ENCODE measurements at places on chromosomes 12 and 14.

- DNase-seq = no peak
Observed at GRCh38 chr14:95240859-95241813, 78.6 kb downstream of the CLMN start.

DNA sequence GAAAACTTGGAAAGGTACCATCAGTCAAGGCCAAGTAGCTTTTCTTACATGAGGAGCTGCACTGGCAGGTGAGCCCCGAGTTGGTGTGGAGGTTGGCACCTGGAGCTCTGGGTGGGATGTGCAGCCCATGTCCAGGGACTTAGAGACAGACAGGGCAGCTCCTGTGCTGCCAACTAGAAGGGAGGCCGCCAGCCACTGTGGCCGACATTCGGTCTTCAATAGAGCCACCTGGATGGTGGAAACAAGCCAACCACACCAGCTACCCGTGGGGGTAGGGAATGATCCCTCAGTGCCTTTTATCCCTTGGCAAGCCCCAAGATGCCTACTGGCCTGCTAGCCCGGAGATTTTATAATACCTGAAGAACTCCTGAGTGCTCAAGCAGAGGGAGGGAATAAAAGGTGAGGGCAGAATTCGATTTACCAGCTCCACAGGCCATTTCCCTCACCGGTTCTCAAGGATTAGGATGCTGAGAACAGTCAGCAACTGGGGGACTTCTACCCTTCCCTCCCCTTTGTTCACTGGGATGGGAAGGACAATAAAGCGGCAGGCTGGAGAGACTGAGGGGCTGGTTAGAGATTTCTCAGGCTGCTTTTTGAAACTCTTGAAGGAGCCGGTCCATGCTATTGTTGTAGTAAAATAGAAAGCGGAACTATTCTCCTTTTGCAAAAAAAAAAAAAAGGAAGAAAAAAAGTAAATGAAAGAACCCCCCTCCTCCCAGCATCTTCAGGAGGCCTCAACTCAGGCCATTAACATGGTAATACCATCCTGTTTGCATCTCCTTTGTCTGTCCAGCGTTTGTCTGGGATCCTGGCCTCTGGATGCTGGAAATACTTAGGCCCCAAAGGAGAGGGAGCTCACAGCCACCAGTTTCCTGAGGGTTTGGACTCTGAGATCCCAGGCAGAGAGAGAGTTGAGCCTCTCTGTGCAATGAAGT is 321.6 kb downstream of the ZFP36L1 start:
- no peak for DNase-seq

DNA sequence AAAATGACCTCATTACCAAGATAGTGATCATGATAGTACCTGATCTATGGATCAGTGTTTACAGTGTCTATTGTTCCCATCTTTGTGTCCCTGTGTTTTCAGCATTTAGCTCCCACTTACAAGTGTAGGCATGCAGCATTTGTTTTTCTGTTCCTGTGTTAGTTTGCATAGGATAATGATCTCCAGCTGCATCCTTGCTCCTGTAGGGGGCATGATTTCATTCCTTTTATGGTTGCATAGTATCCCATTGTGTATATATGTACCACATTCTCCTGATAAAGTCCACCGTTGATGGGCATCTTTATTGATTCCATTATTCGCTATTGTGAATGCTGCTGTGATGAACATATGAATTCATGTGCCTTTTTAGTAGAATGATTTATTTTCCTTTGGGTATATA is 215.4 kb upstream of the NAV3 start:
- no peak for DNase-seq

DNA sequence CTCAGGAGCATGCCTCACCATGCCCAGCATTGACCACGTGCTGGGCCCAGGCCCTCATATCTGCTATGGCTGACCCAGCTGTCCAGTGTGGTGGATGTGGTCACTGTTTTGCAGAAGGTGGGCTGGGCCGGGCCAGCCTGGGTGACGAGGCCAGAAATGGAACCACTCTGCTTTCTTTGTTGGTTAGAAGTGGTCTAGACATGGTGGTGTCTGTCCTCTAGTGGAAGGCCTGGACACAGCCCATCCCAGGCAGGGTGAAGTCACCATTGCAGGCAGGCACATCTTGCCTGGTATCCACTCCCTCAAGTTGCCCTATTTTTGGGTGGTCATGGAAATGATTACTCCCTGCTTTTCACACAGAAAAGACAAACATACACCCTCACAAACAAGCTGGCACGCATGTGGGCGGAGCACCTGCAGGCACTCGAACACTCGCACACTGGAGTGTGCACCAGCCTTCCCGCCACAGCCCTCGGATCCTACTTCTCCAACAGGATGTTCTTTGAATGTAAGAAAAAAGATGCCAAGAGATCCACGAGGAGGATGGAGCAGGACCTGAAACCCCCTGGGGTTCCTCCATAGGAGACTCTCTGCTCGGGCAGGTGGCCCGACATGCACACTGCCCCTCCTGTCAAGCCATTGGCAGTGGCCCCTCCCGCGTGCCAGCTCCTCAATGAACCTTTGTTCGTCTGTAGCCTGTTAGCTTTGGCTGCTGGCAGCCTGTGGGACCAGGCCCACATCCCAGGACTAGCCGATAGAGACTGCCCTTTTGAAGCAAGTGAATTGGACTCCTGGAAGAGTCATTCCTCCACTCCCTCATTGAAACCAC is 38.4 kb downstream of the MLXIP start:
- no peak for DNase-seq

GRCh38 chr12:124452576-124453331 is 114.7 kb downstream of the NCOR2 start:
- DNase-seq = no peak

DNA sequence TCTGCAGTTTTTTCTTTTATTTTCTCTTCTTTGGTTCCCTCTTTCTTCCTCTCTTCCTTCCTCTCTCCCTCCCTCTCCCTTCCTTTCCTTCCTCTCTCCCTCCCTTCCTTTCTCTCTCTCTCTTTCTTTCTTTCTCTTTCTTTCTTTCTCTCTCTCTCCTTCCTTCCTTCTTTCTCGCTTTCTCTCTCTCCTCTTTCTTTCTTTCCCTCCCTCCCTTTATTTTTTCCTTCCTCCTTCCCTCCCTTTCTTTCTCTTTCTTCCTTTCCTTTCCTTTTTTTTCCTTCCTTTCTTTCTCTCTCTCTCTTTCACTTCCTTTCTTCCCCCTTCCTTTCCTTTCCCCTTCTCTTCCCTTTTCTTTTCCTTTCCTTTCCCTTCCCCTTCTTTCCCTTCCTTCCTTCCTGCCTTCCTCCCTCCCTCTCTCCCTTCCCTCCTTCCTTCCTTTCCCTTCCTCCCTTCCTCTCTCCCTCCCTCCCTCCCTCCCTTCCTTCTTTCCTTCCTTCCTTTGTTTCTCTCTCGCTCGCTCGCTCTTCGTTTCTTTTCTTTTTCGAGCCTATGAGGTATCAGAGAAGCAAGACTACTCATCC is 13.7 kb downstream of the CFAP54 start:
- DNase-seq = no peak

GRCh38 chr14:99803803-99804202 is 10.6 kb downstream of the EML1 start:
- DNase-seq = no peak

- no peak for DNase-seq
Observed at GRCh38 chr12:50117057-50117622, 5.1 kb downstream of the COX14 start.

- no peak for DNase-seq
Observed at GRCh38 chr12:132362996-132363660, 33.7 kb upstream of the GALNT9 start.

GRCh38 chr12:72839696-72840095 is 567.5 kb downstream of the TRHDE start:
- no peak for DNase-seq

DNA sequence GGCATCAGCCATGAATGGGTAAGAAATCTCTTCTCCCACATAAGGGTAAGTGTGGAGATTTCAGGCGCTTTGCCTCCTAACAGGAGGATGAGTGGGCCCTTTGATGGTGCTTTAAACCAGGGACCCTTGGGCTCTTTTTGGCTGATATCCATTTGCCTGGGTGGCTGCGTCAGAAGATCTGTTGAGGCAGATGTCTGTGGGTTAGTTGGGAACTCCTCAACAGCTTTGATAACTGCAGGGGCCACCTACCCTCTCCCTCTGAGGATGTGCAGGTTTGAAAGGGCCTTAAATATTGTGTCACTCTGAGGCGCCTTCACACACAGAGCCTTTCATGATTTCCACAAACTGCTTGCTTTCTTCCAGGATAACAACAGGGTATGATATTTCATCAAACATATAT is 210.7 kb downstream of the PPM1H start:
- no peak for DNase-seq

- DNase-seq = no peak
Observed at GRCh38 chr12:97177481-97177880, 270.4 kb downstream of the NEDD1 start.

GRCh38 chr12:25935355-25936144 is 22.9 kb upstream of the RASSF8 start:
- DNase-seq = no peak

- DNase-seq = no peak
Observed at GRCh38 chr12:97300891-97301290, 161.7 kb upstream of the RMST start.

DNA sequence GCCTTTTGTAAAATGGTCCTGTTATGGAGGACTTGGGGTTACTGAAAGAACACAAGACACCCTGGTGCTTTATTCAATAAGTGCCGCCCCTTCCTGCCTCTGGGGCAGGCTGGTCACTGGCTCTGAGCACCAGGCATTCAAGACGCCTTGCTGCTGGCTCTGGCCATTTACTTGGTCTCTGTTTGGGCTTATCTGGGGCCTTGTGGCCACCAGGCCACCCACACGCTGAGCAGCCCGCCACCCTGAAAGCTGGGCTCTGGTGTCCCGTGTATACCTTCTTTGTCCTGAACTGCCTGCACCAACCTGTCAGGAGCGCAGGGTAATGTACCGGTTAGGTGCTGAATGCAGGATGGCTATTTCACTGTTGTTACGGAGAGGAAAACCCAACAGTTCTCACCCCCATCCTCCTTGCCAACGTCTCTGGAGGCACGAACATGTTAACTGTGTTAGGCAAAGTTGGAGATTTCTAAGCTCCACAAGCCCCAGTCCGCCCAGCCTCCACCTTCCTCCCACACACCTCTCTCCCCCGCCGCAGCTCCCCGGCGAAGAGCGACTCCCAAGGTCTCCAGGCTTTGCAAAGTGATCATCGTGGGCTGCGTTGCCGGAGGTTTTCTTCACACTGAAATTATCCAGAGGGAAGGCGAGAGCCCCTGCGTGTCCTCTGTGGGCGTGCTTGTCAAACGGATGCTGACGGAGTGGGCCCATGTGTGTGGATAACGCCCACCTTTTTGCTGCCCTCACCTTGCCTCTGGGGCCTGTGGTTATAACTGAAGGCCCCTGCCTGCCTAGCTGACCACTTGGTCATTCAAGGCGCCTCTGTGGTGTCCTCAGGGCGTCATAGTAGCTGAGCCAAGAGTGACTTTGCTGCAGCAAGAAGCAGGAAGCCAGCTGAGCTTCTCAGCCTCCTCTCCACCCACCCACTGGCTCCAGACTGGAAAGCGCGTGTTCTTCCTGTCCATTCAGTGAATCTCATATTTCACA is 18.8 kb upstream of the BEGAIN start:
- DNase-seq = no peak

- DNase-seq = no peak
Observed at GRCh38 chr12:57223191-57224165, 6.0 kb upstream of the SHMT2 start.

DNA sequence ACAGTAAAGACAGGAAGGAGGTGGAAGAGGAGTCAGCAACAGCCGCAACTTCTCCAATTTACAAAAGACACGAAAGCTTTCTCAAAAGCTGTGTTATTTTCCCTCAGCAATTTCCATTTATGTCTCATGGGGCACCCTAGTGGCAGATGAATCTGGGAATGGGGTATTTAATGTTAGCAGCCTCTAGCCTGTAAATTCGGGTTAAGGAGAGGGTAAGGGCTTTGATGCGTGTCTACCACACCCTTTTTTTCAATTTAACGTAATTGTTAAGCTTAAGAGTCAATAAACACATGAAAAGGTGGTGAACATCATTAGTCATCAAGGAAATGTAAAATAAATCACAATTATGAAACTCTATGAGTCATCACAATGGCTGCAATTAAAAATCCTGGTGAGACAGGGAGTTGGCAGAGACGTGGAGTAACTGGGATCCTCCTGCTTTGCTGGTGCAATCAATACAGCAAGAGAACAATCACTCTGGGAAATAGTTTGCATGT is 986.4 kb downstream of the AACS start:
- no peak for DNase-seq

GRCh38 chr14:74347097-74347794 is 1.0 kb upstream of the VRTN start:
- no peak for DNase-seq

DNA sequence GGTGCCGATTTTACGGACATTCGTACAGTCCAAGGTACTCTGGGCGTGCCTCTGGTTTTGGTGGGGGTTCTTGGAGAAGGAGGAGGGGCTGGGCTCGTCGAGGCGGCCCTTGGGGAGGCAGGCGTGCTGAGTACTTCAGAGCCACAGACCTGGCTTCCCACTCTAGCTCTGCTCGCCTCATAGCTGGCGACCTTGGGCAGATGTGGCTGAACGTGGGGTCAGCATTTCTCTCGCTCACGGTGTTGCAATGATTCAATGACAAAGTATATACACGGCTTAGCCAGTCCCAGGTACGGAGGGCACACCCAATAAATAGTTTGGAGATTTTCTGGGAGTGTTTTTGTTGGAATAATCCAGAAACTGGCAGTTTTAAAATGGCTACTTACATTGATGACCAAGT is 75.1 kb downstream of the FOXN4 start:
- DNase-seq = no peak

GRCh38 chr12:110280392-110280778 is 662 bp upstream of the ATP2A2 start:
- DNase-seq = no peak

- no peak for DNase-seq
Observed at GRCh38 chr12:112309797-112310196, 72.4 kb downstream of the HECTD4 start.

DNA sequence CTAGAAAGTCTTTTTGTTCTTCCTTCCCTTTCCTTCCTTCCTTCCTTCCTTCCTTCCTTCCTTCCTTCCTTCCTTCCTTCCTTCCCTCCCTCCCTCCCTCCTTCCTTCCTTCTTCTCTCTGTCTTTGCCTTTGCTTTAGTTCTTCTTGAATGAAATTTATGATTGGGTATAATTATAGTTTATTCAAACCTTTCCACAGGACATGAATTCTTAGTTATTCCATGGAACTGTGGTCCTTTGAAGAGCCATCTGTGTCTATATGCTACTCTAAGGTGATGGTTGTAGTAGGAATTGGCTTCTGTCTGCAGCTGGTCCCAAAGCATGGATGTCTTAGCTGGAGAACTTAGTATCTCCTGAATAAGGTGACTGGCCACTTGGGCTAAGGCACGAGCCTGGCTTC is 64.8 kb downstream of the IGF1 start:
- DNase-seq = no peak

DNA sequence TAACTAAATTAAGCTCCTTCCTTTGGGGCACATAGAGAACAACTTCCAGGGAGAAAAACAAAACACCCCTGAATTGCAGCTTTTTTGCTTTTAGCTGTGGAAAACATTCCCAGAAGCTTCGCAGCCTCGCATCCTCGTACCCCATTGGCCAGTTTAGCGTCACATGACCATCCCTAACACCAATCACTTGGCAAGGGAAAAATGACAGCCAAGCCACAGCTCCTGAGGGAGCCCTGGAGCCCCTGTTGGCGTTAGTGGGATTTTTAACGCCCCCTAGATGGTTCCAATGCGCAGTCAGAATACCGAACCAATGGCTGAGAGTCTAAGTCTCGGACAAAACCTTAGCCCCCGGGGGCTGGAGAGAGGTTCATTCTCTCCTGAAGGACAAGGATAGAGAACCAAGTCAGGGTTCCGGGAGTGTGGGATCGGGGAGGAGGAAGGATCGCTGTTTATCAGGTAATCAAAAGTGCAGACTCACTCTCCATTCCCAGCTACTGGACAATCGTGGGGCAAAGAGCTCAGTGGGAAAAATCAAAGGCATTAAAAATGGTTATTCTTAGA is 135.6 kb upstream of the HIF1A start:
- DNase-seq = no peak

All from stimulated activated CD8-positive, alpha-beta memory T cell treated with anti-CD3 and anti-CD28 coated beads, Interleukin-15, amount 100 ng/mL, for 4 hours (primary cell).